PC-9 (cell line): ENCODE measurements at places on chromosomes 5 and 9.

GRCh38 chr9:130667120-130667435, 2.7 kb downstream of the PRDM12 start:
- no peak for DNase-seq

GRCh38 chr9:101791938-101792337, 53.5 kb upstream of the GRIN3A start:
- DNase-seq: no peak

GRCh38 chr9:76365028-76365427, 29.2 kb downstream of the RFK start:
- peak; percentile 47 for DNase-seq

DNA sequence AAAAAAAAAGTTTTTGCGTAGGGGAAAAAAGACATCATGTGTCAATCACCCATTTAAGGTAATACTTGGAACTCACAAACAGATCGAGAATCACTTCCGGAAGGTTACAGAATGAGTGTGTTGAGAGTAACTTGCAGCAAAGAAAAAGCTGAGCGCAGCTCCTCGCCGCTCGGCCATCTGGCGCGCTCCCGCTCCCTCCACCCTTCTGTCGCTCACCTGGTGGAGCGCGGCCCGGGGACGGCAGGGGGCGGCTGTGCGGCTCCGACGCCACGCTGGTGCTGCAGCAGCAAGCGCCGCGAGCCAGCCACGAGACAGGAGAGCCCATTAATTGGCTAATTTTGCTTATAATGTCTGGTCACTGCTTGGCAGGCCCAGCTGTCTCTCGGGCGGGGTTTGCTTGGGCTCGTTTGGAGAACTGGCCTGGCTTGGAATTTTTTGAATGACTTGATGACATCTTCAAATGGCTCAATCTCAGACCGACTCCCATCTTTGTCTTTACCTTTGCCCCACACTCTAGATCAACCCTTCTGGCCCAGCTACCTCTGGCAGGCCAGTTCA, 601.8 kb downstream of the CCDC171 start:
- DNase-seq: peak; percentile 32

DNA sequence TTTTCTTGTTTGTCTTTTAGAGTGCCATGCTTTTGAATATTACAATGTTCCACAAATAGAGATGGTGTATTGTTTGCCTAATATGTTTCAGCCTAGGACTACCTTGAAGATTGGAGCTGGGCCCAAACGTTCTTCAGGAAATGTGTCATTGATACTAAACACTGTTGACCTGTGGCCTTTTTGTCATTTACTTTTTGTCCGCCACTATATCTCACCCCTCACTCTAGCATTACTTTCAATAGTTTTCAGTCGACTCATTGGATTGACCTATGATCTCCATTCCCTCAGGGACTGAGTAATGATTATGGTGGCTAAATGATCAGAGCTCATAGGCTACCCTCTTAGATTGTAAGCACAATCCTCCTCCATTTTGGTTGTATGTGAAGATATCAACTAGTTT, 115.8 kb downstream of the NUDT12 start:
- no peak for DNase-seq

- DNase-seq: no peak
These were observed 586.0 kb downstream of the EBF1 start for GRCh38 chr5:158513490-158514318.

- no peak for DNase-seq
These were observed 88.6 kb downstream of the LMX1B start for GRCh38 chr9:126702151-126703001.

DNA sequence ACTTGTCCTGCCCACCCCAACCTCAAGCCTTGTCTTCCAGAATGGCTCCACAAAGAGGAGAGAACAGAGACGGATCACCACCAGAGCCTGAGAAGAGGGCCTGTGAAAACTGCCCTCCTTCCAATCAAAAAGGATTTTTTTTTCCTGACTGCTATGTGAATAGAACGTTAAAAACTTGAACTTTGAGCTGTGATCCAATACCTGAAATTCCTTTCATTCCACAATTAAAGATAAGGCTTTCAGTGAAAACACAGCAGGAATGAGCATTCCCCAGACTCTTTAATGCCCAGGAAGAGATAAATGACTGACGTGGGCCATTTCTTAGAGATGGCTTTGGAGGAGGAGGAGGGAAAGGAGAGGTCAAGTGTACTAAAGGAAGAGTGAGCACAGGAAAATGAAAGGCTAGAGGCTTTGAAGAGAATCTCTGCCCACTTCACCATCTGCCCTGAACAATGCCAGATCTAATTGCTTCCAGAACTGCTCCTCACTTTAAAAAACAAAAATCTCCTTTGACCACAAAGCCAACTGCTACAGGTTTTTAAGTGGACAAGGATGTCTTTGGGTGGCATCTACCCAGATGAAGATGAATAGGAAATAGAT, 177.9 kb upstream of the MAP3K1 start:
- peak; percentile 80 for DNase-seq

GRCh38 chr5:60274747-60275146, 381.2 kb upstream of the PDE4D start:
- no peak for DNase-seq

DNA sequence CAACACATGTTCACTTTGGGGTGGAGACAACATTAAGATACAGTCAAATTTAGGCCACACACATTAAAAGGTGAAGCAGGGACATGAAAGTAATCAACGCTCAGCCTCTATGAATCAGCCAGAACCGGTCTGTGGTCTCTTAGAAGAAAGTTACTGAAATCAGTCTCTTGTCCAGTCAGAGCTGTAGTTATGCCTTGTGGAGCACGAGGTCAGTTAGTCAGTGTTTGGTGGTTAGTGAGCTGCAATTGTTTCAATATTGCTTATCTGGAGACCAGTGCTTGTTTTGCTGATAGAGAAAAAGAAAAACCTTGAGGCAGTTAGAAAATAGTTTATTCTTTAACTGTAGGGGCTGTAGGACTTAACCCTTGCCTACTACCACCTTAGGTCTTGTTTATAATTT, 157.8 kb upstream of the RASEF start:
- DNase-seq: peak; percentile 91

DNA sequence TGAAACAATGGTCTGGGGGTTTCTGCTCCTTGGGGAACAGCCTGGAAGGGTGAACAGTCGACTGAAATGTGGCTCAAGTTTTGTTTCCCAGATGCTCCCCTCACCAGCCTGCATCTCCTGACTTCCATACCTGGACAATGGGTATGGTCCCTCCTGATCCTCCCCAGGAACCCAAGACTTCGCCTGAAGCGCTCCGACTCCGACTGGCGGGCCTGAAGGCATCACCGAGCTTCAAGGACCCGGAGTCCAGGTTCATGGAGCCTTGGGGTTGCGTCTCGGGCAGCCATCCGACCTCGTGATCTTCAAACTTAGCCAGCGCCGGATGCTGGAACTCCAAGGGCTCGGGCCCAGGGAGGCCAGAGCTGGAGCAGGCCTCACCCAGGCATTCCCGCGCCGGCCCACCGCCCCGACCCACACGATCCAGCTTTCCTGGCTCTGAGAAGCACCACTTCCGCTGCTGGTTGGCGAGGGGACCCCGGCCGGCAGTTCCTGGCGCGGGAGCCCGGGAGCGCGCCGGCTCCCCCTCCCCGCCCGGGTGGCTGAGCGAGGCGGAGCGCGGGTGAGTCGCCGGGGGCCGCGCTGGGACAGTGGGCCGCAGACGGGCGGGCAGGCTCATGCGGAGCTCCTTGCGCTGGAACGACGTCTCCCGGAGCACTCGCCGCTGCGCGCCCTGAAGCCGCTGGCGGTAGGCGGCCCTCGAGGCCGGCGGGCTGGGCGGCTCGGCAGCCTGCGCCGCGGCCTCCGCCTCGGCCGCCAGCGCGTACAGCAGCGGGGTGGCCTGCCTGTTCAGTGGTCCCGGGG, 5.2 kb downstream of the SHROOM1 start:
- no peak for DNase-seq

GRCh38 chr9:27549196-27549755, 19.7 kb upstream of the MOB3B start:
- DNase-seq: no peak

GRCh38 chr9:124809741-124810500, 33.0 kb downstream of the OLFML2A start:
- no peak for DNase-seq

GRCh38 chr5:10828241-10828640, 67.2 kb upstream of the DAP start:
- DNase-seq: no peak

DNA sequence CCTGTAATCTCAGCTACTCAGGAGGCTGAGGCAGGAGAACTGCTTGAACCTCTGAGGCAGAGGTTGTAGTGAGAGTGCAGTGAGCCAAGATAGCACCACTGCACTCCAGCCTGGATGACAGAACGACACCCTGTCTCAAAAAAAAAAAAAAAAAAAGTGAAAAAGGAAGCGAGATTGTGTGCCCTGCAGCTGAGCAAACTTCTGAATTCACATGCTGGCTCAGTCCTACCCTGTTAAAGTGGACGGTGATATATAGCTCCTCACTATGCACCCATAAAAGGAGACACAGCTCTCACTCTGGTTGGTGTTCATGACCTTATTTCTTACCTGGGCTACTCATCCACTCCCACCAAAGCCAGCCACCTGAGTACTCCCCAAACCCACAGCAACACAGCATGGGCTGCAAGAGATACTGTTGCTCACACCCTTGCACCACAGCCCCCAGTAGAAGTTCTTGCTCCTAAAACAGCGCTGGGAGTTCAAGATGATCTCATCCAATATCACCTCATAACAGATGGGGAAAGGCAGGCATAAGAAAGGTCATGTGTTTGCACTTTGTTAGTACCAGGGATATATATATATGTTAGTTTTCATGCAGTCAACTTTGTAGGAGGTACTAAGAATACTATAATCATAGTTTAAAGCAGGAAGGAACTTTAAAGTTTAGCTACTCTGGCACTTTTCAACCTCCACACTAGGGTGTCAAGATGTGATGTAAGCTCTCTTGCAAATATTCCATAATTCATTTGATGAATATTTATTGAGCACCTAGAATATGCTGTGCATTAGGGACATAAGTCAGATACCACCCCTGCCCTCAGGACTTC, 4.0 kb downstream of the TTLL11 start:
- no peak for DNase-seq

- no peak for DNase-seq
These were observed 58.5 kb downstream of the APTX start for GRCh38 chr9:32942755-32943460.

DNA sequence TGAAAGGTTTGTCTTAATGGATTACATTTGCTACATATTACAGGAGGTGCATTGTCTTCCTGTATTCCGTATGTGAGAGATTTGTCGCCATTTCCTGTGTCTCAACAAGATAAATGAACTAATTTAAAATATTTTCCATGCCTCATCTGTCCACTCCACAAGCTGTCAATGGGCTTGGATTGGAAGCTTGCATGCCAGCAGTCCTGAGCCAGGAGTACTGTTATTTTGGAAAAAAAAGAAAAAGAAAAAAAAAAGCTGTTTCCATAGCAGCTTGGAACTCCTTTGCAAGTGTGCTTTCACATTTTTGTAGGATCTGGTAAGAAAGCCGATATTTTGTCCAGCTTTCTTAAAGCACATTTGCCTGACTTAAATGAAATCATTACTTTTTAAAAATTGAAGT, 330.8 kb downstream of the KDM4C start:
- DNase-seq: no peak

- peak; percentile 17 for DNase-seq
These were observed at the start of gene LAMC3 for GRCh38 chr9:131008909-131009618. TSS of gene LAMC3 (plus strand) at chr9:131009174. CDS start at chr9:131009215, 41 bp downstream.

DNA sequence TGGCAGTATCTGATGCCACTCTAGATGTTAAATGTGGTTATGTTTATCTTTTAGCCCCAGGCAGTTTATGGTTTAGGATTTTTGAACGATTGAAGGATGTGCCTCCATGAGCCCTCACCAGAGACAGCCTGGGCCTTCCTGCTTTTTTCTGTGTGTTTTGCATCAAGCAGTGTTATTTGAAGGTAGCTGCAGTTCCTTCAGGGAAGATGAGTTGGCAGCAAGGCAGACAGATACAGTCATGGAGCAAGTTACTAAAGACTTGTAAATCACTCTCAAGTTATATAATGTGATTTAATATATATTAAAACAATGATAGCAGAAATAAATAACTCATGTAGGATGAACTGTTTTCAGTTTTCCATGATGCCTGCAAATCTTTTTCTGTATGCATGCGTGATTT, 204.9 kb downstream of the CD180 start:
- DNase-seq: no peak

- DNase-seq: no peak
These were observed 627.3 kb upstream of the NUDT12 start for GRCh38 chr5:104189909-104190308.

- DNase-seq: peak; percentile 5
These were observed 8.0 kb downstream of the STC2 start for GRCh38 chr5:173320259-173320658.

GRCh38 chr5:178587763-178588611, 2.2 kb downstream of the COL23A1 start:
- DNase-seq: no peak

DNA sequence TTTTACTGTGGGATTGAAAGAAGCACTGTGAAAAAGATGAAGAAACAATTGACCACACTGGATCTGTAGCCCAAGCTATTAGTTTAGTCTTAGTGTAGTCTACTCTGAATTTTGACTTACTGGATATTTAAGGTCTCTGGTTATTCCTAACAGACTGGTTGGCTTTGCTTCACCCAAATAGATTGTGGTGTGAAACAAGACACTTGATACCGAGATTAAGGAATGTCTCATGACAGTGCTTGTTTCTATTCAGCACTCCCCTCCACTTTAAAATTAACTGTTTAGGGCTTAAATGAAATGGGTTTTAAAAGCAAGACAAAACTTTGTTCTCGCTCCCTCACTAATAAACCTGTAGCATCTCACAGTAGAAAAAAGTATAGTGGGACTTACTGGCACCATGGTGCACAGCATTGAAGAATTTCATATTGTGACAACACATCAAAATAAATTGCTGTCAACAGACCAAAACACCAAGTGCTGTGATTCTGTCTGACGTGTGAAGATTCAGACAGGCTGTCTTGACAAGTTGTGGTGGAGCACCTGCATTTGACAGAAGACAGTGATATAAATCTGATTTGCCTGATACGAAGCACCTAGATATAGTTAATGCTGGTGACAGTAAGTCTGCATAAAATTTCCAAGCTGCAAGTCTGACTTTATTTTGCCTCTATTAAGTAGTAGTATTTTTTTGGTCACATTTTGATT, 73.1 kb downstream of the PBX3 start:
- no peak for DNase-seq

GRCh38 chr5:142106061-142106460, 2.5 kb upstream of the NDFIP1 start:
- DNase-seq: no peak

DNA sequence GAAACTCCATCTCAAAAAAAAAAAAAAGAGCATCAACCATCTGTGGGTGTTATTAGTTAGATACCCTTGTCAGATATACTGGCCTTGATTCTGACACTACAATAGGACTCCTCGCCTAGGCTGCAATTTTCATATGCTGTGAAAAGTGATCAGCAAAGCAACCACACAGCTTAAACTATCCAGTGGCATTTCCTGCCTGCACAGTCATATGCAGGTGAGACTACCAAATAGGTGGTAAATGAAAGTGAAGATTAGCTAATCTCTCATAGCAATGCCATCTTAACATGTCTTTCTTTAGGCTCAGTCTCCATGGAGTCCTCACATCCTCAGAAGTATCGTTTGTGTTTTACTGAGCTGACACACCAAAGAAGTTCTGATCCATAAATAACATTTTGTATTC, 40.8 kb downstream of the GRAMD2B start:
- DNase-seq: no peak
